ENCODE measurements at places on chromosomes 1 and 21.

DNA sequence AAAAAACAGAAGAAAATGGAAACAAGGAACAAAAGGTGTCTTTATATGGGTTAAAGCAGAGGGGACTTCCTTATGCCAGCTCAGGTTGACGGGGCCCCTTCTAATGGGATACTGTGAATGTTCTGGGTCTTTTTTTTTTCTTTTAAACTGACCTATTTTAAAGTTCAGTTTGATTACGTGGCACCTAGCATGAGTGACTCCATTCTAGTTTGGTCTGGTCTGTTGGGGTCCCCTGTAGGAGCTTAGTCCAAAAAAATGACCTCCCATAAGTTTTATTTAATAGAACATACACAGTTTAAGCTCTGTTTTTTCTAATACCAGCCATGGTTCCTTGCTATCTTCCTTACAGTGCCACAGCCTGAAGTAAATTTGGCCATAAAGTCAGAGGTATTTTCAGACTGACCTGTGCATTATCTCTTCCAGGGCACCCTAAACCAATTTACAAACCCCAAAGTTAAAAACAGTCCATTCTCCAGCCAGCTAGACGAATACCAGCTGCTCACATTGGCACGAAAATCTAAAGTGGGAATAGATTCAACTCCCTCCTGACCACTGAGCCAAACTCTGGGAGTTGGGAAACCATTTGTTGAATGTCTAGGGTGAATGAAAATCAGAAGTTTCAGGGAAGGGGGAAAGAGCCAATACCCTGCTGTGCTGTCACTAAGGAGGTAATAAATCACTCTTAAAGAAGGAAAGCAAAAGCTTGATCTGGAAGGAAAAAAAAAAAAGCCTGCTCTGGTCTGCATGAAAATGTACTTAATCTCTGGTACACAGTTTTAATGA lies 42.4 kb downstream of the AKNAD1 start:
- no peak for DNase-seq

DNA sequence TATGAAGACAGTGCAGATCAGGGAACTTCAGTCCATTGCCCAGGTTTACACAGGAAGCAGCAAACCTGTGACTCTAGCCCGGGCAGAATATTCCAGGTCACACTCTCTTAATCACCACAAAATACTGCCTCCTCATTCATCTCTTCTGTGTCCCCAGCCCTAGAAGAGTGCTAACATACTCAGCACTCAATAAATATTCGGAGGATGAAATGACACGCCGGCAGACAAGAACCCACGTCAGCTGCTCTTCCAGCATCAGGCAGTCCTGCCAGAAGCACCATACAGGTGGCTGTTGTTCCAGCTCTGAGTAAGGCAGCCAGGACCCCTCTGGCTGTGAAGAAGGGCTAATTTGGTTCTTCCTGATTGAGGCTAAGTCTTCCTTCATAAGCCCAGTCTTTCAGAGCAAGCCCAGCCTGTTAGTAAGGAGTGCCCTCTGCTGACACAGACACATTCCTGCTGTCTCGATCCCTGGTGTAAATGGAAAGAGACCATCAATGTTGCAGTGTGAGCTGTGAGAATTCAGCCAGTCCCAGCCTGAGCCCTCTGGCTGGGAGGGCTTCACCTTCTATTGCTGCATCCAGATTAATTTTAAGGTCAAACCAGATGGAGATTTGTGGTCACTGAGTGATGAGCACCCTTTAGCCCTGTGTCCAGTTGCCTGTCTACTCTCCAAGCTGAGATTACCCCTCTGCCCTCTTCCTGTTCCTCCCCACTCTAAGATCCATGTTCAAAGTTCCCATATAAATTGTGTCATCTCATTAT lies 45.0 kb upstream of the KIRREL1 start:
- DNase-seq, result peak; percentile 46

DNA sequence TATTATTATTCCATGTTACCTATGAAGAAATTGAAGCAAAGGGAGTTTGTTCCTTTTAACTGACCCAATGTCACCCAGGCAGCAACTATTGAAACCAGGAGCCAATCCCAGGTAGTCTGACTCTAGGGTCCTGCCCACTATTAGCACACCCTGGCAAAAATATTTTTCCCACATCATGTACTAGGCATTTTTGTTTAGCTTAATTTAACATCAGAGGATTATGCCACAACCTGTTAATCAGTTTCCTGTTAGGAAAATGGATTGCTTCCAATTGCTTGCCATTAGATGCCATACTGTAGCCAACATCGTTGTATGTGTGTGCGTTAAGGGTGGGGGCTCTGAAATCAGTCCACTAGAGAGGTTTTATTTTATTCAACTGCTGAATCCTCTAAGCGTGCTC lies 281.1 kb downstream of the DNM3 start:
- DNase-seq, result no peak

DNA sequence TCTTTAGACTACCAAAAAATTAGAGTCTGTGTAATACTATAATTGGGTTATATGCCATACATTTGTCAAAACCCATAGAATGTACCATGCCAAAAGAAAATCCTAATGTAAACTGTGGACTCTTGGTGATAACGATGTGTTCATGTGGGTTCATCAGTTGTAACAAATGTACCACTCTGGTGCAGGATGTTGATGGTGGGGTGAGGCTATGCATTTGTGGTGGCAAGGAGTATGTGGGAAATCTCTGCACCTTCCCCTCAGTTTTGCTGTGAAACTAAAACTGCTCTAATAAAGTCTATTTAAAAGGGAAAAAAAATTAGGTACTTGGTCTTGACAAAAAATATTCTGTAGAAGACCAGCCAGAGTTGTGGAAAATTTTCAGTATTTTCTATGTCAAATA lies 43.4 kb downstream of the INKA2 start:
- DNase-seq, result no peak

DNA sequence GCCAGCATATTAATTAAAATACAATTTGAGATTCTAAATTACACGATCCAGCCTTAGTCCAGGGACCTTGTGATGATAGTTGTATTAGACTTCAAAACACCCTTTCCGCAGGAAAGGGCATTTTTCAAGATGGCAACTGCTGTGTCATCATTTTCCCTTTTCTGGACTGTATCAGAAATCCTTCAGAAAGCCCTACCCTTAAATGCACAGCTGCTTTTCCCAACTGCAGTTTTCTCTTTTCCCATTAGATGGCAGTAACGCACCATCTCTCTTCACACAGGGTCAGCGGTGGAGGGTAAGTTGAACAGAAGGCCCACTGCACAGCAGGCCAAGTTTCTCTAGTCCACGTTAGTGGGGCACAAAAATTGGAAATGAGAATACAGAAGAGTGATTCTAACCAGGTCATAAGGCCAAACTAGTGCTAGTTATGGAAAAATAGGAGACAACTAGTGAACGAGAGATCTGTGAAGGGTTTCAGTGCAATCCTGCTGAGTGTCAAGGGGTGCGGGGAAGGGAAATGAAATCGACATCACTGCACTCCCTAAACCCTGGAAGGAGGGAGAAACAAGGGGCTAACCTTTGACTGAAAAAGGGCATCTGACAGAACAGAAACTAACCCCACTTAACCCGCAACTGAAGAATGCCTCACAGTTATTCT lies 22.1 kb upstream of the TDRD10 start:
- peak; percentile 89 for DNase-seq

DNA sequence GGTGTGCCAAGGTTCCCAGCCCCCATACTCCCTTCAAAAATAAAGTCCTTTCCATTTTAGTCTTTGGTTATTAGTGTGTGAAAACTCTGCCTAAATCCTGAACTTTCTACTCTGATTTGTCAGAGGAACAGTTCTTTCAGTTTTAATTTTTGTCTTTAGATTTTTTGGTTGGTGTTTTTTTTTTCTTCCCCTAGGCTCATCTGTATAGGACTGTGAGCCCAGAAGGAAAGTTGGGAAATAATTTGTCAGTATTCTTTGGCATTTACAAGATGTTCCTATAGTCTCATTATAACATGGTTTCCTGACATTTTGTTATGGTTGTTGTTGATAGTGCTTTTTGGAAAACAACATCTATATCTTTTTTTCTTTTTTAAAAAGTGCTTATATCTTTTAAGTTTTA lies 38.0 kb downstream of the LAMC1 start:
- no peak for DNase-seq

GRCh38 chr1:181044449-181044966 lies 10.7 kb downstream of the MR1 start:
- DNase-seq, result no peak

DNA sequence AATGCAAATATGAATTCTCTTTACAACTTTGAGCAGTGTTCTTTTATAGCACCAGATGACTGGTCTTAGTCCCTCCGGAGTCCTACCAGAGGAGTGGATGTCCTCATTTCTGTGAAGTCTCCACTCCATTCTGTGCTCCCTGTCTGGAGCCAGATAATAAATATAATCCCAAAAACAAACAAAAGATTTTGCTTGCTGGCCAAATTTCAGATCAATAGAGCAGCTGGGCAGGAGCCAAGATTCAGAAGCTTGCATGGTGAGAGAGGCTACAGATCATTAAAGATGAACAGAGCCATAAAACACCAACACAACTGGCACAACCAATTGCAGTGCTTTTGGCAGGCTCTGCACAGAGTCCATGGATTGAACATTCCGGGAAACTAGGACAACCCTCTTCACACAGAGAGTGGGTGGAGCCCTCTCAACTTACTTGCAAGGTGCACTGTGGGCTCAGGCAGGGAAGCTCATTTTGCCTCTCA lies 231.5 kb upstream of the SNX7 start:
- DNase-seq, result no peak

- DNase-seq, result no peak
These were observed 55.0 kb downstream of the CAMSAP2 start for GRCh38 chr1:200793677-200794076.

GRCh38 chr1:210755991-210756659 lies 377.8 kb downstream of the KCNH1 start:
- DNase-seq, result no peak

- DNase-seq, result no peak
These were observed 18.8 kb upstream of the COP1 start for GRCh38 chr1:176225911-176226310.

DNA sequence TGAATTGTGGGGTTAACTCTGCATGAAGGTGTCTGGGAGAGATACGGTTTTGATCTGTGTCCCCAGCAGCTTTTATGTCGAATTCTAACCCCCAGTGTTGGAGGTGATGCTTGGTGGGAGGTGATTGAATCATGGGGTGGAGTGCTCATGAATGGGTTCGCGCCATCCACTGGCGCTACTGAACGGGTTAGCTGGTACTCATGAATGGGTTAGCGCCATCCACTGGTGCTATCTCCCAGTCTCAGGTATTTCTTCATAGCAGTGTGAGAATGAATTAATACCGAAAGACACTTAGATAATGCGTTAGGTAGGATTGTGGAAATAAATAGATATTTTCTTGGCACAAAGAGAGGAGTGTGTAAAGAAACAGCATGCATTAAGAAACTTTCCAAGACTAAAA lies 32.9 kb upstream of the CLDN8 start:
- no peak for DNase-seq

DNA sequence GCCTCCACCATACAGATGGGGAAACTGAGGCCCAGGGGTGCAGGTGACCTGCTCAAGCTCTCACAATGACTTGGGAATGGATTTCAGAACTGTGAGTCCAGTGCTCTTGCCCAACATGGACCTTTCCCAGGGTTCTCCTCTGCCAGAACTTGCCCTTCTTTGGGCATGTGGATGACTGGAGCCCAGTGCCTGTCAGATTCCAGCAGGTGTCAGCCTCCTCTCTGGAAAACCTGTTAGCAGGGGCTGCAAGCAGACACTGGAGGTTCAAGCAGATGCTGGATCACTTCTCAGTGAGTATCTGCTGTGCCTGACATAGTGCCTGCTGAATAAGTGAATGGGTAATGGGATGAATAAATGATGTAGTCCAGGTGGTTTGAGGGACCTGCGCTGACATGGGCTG lies 314.2 kb upstream of the POU3F1 start:
- no peak for DNase-seq

DNA sequence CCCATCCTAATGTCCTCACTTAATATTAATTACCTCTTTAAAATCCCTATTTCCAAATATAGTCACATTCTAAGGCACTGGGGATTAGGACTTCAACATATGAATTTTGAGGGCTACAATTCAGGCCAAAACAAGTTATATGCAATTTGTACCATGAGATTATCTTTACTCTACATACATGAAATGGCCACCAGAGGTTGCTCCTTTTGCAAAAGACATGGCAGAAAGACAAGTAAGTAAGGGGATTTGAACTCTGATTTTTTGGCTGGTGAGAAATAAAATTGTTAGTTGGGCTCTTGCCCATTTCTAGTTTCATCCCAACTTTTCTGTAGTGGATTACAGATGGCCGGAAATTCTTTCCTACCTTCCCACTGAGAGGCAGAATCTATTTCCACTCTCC lies 4.8 kb upstream of the ALG6 start:
- no peak for DNase-seq

GRCh38 chr21:46113497-46114176 lies 15.7 kb downstream of the COL6A2 start:
- DNase-seq, result no peak

- DNase-seq, result no peak
These were observed 13.2 kb downstream of the HMGB4 start for GRCh38 chr1:33876970-33877650.

- DNase-seq, result peak; percentile 69
These were observed 791 bp upstream of the MAST2 start for GRCh38 chr1:45802343-45803298.

DNA sequence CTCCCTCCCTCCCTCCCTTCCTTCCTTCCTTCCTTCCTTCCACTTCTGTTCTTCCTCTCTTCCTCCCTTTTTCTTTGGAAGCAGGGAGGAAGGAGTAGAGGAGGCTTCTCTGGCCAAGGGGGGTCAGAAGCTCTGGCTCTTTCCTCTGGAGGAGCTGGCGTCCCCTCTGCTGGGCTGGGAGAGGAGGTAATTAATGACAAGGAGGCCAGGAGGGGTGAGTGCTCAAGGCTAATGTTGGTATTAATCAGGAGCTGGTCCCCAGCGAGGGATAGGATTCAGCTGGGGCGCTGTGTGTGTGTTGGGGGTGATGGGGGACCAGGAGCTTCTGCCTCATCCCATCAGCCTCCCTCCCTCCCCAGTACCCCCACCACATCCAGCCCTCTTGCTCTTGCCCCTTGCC lies 6.2 kb upstream of the PEAR1 start:
- DNase-seq, result no peak

GRCh38 chr21:28791595-28792282 lies 200.9 kb downstream of the LTN1 start:
- peak; percentile 27 for DNase-seq

- DNase-seq, result no peak
These were observed 97.9 kb upstream of the MARK1 start for GRCh38 chr1:220430059-220430458.

DNA sequence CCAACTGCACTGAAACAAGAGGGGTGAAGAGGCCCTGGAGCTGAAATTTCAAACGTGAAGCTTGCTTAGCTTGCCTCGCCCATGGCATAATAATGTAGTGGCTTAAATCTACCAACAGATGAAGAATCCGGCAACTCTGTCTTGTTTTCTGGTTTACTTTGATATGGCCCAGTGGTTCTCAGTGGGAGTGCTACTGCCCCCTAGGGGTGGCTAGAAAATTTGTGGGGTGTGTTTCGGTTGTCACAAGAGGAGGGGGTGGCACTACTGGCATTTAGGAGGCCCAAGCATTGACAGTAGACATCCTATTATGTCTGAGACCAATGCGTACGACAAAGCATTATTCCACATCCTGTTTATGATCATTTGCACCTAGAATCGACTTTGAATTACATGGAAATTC lies 51.9 kb upstream of the C8B start:
- peak; percentile 13 for DNase-seq
